ENCODE measurements at places on chromosomes 1 and 21.

DNA sequence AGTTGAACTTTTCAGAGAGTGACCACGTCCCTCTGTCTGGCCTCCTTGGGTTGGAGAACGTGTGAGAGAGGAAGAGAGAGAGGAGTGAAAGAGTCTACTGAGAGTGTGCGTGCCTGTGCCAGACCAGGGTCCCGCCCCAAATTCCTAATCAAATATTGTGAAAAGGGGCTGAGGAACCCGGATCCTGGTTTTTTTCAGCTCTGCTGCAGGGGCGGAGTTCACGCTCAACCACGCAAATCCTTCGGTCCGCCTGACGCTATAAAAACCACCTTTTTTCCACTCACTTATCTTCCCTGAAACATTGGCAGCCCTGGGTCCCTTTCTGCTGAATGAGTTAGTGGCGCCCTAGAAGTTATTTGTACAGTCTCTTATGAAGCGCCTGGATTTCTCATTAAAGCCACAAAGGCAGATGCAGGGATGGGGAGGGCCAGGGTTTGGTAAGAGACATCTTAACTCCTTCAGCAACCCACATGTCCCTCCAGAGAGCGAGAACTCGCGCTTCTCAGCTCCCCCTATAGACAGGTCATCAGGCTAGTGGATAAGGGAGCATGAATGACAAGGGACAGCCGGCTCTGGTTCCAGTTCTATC is at the start of gene FMOD:
Gene FMOD (minus strand): TSS at position 86 of the 589 bp plus-strand sequence. CDS start 2,852 bp downstream, outside the sequence.
- DNase-seq: no peak

DNA sequence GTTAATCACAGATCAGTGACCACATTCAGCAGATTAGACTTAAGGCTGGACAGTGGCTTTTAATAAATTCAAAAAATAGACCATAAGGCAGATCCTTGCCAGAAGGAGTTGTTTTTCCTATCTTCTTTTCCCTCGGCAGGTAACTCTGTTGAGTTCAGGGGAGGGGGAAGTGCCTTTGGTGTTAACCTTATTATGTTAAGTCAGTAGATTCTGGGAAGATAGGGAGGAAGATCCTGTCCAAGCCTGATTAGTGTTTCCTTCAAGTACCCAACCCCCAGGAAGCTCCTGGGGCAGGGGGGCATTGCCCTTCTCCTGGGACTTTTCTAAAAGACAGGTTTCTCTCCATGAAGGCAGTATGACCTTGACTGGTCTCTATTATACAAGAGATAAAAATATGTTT is 87.4 kb downstream of the ELAVL4 start:
- no peak for DNase-seq

GRCh38 chr21:28768753-28769152 is 223.9 kb downstream of the LTN1 start:
- no peak for DNase-seq

DNA sequence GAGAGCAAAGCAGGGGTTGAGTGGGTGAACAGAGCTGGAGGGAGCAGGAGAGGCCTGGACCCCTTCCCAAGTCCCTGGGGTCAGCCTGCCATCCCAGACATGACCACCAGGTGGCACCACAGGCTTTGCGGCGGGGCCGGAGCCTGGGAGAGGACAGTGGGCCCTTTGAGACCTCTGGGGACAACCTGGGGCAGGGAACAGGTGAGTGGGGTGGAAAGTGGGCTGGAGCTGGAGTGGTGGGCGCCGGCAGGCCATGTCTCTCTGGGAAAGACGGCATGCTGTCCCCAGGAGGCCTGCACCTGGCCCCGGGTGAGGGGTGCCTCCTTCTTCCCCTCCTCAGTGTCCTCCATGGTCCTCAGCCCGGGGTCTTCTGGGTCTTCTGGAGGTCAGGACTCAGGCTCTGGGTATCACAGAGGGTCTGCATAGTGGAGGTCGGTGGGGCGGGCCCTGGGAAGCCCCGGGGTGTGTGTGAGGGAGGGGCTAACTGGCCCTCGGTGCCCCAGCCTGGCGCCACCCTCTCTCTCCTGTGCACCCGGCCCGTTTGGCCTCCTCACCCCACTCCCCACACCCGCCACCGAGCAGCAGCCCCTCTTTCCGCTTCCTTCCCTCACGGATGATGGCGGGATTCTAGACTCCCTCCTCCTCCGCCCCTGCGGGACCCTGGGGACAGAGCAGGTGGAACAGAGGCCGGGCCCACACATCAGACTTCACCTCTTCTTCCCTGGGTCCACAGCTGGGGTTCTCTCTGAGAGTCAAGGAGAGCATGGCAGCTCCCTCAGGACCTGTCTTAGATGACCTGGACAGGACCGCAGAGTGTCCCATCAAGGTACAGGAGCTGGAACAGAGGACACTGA is 28.5 kb upstream of the PKP1 start:
- peak; percentile 44 for DNase-seq

DNA sequence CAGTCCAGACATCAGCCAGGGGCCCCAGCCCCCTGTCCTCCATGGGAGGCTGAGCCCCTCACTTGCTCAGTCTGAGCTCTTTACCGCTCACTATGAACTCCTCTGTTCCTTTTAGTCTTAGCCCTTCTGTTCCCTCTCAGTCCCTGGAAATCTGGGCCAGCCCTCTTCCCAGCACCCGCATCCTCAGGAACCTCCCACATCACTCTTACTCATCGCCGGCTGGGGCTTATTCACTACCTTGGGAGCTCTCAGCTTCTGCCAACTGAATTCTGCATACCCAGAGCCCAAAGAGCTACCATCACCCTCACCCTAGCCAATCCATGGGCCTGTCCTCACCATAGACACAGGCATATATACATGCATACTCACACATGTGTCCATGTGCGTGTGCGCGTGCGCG is 11.5 kb downstream of the KNCN start:
- no peak for DNase-seq

GRCh38 chr1:175331891-175332290 is 139.3 kb upstream of the KIAA0040 start:
- DNase-seq: no peak
